Mammary microvascular endothelial cell (primary cell): ENCODE measurements at places on chromosomes 12 and 14. TPM values are rescaled to one million over a fixed set of nuclear protein-coding genes. Genes with fewer than 3 reads are reported as not detected.

Gene DACT1
- 0.15 and 0.27 TPM in 2 replicates for total RNA-seq

Gene VDR
- 0.44 and 0.60 TPM in 2 replicates for total RNA-seq

Gene CLEC2A
- total RNA-seq, result not detected in 2 replicates

Gene RTL1
- total RNA-seq, result not detected in 2 replicates

Gene SLC10A1
- total RNA-seq, result not detected in 2 replicates

Gene LBHD2
- total RNA-seq, result not detected in 2 replicates

Gene CCDC197
- total RNA-seq, result not detected in 2 replicates

Gene HOXC12
- not detected in 2 replicates for total RNA-seq

Gene SERPINA12
- not detected in 2 replicates for total RNA-seq

Gene HCAR2
- total RNA-seq, result not detected in 2 replicates

Gene TMPRSS12
- not detected in 2 replicates for total RNA-seq

Gene ASB2
- total RNA-seq, result 0.10 TPM in 1 of 2 replicates, not detected in the other

Gene SDSL
- total RNA-seq, result 6.3 and 7.7 TPM in 2 replicates

Gene MYH6
- 0.05 TPM in 1 of 2 replicates, not detected in the other for total RNA-seq

Gene PTGDR
- total RNA-seq, result not detected in 2 replicates

Gene ARHGAP9
- not detected in 2 replicates for total RNA-seq

Gene CD4
- not detected in 2 replicates for total RNA-seq

Gene MYO1A
- total RNA-seq, result not detected in 2 replicates

Gene HOXC4
- not detected in 2 replicates for total RNA-seq

Gene RNASE2
- total RNA-seq, result not detected in 2 replicates

Gene ACVRL1
- 373 and 392 TPM in 2 replicates for total RNA-seq

Gene TMEM63C
- total RNA-seq, result not detected in 2 replicates

Gene CNTN1
- total RNA-seq, result not detected in 2 replicates

Gene ACOT4
- 0.80 and 1.4 TPM in 2 replicates for total RNA-seq

Gene HVCN1
- total RNA-seq, result 2.5 and 4.1 TPM in 2 replicates

Gene ZC3H14
- 46.0 and 50.5 TPM in 2 replicates for total RNA-seq

Gene ATP5F1B
- 572 and 615 TPM in 2 replicates for total RNA-seq

Gene PLEK2
- 28.0 and 29.5 TPM in 2 replicates for total RNA-seq

Gene TMEM121
- 0.93 and 1.8 TPM in 2 replicates for total RNA-seq

Gene STX2
- total RNA-seq, result 27.2 and 29.2 TPM in 2 replicates

Gene DTX1
- not detected in 2 replicates for total RNA-seq

Gene LMNTD1
- 0.07 TPM in 1 of 2 replicates, not detected in the other for total RNA-seq

Gene FSCB
- total RNA-seq, result not detected in 2 replicates

Gene UNC79
- total RNA-seq, result not detected in 2 replicates

Gene FZD10
- not detected in 2 replicates for total RNA-seq

Gene HOXC9
- not detected in 2 replicates for total RNA-seq

Gene GPR65
- under 0.01 and 0.13 TPM in 2 replicates for total RNA-seq

Gene BDKRB1
- total RNA-seq, result 0.15 TPM in 1 of 2 replicates, not detected in the other
